ENCODE measurements at places on chromosomes 3 and 15.

GRCh38 chr15:97386940-97387339 lies 573.6 kb upstream of the ARRDC4 start:
- DNase-seq, result no peak

GRCh38 chr15:93210995-93211394 lies 122.0 kb upstream of the RGMA start:
- no peak for DNase-seq

GRCh38 chr15:81825136-81825535 lies 220.7 kb downstream of the MEX3B start:
- no peak for DNase-seq

DNA sequence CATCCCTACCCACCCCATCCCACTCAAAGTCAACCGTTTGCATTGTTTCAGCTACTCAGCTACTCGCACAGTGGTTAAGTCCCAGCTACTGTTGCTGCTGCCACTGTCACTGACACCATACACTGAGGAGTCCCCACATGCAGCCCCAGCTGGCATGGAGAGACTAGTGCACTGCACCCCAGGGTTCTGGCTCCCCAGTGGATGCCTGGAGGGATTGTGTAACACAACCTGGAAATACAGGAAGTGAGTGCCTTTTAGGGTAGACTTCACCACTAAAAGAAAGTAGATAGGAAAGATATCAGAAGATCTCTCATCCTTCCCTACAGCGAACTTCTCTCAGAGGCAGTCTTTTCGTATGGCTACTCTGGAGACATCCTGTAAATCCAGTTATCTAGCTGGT lies 169.2 kb upstream of the STRIT1 start:
- no peak for DNase-seq

DNA sequence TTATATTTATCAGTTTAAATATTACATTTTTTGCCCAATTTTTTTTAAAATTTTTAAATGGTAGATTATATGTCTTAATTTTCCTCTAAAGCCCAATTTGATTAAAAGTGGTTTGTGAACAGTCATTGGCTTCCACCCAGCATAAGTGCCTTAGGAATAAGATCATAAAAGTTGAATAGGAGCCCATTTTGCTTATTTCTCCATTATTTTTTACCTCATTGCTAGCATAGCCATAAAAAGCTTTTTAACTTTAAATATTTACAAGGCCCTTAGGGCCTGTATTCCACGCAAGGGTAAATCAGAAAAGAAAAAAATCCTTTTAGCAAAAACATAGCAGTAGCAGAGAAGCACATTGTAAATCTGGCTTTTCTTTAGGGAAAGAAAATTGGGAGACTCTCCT lies 9.0 kb downstream of the TTC14 start:
- DNase-seq, result no peak

DNA sequence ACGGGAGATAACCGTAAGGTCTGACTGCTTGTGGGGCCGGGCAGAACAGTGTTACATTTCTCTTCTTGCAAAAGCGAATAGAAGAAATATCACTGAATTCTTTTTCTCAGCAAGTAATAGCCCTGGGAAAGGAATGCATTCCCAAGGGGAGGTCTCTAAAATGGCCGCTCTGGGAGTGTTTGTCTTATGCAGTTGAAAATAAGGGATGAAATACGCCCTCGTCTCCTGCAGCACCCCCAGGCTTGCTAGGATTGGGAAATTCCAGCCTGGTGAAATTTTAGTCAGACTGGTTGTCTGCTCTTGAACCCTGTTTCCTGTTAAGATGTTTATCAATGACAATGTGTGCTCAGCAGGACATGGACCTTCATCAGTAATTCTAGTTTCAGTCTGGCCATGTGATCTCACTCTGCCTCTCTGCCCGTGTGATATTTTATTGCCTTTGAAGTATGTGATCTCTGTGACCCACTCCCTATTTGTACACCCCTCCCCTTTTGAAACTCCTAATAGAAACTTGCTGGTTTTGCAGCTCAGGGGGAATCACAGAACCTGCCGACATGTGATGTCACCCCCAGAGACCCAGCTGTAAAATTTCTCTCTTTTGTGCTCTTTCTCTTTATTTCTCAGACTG lies 715.6 kb downstream of the ROBO1 start:
- no peak for DNase-seq

DNA sequence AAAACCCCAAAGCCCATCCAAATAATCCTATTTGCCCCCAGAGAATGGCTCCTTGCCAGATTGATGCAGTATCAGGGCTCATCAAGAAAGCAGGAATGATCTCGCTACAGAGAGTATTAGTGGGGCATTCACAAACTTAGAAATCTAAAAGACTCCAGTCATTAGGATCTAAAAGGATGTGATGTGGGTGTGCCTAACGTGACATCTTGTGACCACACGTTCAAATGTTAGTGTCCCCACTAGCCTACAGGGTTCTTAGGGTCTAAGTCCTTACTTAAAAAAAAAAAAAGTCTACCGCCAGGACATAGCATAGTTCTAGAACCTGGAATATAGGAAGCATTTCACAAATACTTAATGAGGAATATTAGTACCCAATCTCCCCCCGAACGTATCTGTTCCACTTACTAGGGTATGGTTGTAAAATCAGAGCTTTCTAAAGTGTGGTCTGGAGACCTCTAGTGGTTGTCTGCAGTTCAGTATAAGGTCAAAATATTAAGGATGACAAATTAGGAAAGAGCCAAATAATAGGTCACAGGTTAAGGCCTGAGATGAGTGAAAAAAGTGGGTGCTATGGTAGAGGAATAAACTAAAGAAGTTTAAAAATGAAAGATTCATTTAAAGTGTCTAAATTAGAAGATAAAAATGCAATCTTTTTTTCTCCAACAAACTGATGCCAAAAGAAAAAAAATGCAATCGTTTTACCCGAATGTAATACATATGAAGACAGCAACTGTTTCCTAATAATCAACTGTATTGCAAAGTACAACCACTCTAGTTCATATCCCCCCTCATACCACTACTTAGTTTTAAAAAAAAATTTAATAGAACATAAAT lies 4.2 kb upstream of the CHRM5 start:
- DNase-seq, result no peak

DNA sequence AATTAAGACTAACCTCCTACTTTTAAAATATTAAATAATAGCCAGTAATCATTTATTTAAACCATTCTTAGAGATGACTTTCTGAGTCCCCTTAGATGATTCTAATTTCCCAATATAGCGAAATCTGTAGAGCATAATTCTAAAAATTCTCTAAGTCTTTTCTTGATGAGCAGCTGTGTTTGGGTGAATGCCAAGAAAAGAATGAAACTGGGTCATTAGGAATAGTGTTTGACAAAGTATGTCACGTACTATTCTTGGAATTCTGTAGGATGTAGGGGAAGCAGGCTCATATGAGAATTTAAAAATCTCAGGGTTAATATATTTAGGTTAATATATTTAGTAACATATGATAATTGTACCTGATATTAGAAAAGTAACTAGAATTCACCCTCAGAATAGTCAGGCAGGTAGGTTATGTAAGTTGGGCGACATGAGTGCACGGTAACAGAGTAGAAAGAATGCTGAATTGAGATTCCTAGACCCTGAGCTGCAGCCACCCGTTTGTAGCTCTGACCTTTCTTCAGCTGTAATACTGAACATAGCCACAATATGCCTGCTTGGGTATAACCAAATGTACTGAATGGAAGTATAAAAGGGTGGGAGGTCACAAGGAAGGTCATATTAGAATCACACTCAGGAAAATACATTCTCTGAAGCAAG lies 524.3 kb downstream of the UNC13C start:
- DNase-seq, result no peak

DNA sequence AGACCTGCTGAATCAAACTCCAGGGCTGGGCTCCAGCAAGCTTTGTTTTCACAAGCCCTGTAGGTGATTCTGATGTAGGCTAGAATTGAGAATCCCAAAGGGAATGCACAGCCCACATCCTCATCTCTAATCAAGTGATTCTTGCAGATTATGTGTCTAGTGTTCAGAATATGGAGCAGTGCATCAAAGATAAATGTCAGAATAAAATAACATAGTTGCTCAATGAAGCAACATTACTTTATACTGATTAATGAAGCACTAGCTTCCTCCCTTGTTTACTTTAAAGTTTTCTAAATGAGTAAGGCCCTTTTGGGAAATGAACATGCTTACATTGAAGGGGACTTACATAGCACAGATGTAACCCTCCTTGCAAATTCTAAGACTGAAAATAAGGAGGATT lies 39.2 kb downstream of the NUP210 start:
- no peak for DNase-seq

- no peak for DNase-seq
Observed at GRCh38 chr3:122615303-122615702, 37.9 kb downstream of the PARP15 start.
